ENCODE measurements at places on chromosomes 3 and 15.

DNA sequence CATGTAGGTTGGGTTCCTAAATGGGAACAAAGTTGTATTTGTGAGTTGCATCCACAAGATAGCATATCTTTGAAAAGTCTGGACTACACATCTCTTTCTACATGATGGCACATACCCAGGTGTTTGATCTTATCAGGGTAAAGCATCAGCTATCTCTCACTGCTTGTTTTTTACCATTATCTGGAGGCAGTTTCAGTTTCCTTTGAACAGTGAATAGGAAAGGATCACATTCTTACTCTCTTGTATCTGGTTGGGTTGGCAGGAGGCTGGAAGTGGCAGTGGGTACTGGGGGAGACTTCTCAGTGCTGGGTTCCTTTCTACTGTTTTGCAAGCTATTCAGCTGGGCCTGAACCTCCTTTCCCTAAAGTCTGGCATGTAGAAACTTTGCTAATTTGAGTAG lies 4.1 kb downstream of the CEMIP start:
- DNase-seq = no peak

DNA sequence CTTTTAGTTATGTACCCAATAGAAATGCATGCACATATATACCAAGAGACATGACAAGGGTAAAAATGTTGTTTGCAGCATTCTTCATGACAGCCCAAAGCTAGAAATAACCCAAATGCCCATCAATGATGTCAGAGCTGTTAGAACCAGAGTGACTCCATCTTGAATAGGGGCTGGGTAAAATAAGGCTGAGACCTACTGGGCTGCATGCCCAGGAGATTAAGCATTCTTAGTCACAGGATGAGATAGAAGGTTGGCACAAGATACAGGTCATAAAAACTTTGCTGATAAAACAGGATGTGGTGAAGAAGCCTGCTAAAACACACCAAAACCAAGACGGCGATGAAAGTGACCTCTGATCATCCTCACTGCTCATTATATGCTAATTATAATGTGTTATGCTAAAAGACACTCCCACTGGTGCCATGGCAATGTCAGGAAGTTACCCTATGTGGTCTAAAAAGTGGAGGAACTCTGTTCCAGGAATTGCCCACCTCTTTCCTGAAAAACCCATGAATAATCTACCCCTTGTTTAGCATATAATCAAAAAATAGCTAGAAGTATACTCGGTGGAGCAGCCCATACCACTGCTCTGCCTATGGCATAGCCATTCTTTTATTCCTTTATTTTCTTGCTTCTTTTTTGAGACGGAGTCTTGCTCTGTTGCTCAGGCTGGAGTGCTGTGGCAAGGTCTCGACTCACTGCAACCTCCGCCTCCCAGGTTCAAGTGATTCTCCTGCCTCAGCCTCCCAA lies 32.9 kb downstream of the ZBTB11 start:
- DNase-seq = no peak

GRCh38 chr3:58355179-58355578 lies 22.5 kb downstream of the PXK start:
- DNase-seq = no peak

DNA sequence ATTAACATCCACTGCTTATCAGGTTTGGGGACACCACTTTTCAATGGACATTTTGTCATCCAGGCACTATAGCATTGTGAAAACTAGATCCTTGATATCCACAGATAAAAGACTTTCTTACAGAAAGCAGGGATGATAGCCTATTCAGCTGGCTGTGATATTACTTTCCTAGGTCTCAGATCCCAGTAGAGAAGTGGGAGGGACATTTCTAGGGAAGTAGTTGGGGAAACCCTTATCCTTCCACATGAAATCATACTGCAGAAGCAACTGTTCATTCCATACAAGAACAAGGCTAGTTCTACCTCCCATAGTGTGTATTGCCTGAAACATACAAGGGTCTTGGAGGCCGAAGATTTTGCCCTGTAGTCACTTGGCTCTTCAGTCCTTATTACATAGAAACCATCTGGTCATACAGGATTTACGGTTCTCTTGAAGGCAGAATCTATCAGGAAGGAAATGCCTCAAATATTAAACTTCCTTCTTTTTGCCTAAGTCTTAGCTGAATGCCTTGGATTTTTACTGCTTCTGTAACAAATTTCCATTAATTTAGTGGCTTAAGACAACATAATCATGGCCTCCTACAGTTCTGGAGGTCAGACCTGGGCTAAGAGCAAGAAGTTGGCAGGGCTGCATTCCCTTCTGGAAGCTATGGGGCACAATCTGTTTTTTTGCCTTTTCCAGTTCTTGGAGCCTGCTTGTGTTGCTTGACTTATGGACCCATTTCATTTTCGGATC lies 119.4 kb downstream of the ECT2 start:
- no peak for DNase-seq

- peak; percentile 97 for DNase-seq
Measured at GRCh38 chr3:50320853-50321335, 1.7 kb downstream of the HYAL2 start.

GRCh38 chr3:172524611-172525010 lies 1.4 kb upstream of the TNFSF10 start:
- DNase-seq = no peak
